NCI-H526 treated with DMSO at 0.1 percent for 48 hours (cell line): ENCODE measurements at places on chromosomes 13 and 19.

DNA sequence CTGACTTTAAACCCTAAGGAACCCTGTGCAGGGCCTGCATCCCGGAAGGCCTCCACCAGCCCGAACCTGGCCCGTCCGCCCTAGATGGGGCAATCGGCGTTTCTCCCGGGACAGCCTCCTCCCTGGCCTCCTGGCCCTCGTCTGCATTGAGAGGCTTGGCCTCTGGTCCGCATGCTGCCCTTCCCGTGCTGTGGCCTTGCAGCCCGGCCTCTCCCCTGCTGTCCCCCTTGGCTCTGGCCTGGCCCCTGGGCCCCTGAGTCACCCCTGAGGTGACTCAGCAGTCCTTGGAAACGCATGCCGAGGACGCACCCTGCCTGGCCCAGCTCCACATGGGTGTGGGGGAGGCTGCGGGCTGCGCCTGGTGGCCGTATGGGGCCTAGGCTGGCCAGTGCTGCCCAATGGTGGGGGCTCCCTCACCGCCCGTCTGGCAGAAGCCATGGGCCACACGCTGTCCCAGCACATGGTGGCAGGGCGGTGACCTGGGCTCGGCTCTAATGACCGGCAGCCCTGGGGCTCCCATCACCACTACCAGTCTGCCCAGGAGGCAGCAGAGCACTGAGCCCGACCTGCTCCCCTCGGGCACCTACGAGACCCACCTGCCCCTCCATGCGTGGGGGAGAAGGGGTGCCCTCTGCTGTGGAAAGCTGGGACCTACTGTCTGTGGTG, 25.7 kb downstream of the SH3GL1 start:
- no peak for DNase-seq

DNA sequence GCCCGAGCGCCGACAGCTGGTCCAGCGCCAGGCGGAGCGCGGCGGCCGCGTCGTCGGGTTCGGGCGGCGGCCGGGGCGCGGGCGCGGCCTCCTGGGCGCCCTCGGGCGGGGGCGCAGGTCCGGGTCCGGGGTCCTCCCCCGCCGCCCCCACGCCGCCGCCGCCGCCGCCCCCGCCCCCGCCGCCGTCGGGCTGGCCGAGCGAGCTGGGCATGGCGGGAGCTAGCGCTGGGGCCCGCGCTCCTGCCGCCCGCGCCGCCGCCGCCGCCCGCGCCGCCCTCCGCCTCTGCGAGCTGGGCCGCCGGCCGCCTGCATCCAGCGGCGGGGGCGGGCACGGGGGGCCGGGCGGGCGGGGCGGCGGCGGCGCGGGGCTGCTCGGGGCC, 287 bp downstream of the MEX3D start:
- DNase-seq: no peak

DNA sequence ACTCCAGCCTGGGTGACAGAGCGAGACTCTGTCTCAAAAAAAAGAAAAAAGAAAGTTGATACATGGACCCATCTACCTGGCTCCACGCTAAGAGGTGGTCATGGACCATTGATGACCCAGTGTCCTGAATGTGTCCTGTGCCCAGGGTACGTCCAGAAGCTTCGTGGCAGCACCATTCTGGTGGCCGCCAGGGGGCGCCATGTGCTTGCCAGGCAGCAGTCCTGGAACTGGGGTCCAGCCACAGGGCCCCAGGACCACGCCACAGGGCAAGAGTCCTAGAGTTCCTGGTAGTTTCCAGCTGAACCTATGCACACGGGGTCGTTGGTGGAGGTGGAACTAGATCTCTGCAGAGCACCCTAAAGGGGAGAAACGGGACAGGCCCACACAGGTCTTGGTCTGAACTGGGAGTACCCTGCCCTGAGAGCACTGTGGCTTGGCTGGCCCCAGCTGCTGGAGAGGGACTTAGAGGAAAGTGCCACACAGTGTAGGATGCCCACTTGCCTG, 19.9 kb upstream of the FBXO27 start:
- peak; percentile 22 for DNase-seq

- DNase-seq: no peak
Measured at GRCh38 chr13:45119469-45119990, 780 bp upstream of the GTF2F2 start.
